GM12891 (cell line): ENCODE measurements at places on chromosomes 13 and 19.

- DNase-seq, result no peak
Measured at GRCh38 chr13:111177081-111177711, 62.1 kb downstream of the ARHGEF7 start.

DNA sequence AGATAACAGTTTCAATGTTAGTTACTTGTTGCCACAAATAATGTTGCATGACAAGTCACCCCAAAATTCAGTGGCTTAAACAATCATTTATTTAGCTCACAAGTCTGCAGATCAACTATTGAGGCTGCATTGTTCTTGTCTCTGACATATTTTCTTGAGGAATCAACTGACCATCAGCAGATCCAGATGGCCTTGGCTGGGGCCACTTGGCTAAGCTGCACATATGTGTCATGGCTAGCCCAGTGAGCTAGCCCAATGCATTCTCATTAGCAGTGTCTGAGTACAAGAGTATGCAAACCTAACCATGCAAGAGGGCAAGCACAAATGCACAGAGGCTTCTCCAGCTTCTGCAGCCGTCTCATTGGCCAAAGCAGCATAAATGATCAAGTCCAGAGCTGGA lies 180.4 kb downstream of the DNAJC15 start:
- no peak for DNase-seq

DNA sequence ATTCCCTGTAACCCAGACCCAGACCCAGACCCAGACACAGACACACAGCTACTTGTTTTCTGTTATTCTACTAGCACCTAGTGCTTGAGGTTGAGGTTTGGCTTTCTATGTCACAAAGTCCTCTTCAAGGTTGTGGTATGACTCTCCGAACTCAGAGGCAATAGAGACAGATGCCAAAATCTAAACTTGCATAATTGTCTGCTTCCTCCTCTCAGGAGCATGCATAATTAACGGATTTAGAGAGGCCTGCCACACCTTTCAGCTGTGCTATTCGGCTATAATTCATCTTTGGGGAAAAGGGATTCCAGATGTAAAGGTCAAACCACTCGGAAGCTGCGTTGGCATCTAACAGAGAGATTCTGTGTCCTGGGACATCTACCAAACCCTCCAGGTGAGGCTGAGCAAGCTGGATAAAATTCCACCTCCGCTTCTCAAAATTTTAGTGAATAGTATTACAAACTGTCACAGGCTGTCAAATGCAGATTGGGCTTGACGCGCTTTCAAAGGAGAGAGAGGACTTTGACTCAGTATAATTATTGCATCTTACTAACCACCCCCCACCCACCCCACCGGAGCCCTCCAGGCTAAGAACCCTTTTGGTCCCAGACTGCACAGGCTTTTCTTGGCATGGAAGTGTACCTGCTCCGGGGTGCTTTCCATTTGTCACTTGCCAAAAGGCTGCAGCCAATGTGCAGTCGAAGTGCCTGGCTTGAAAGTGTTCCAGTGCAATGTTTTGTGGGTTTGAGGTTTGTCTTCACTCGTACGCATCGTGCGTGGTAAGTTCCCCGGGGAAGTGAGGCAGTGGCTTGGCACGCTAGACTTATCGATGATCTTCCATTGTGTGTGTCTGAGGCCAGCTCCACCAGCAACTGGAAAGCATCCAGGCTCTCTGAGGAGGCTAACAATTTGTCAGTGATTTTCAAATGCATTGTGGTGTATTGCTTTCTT lies 194.1 kb downstream of the TDRD3 start:
- DNase-seq, result no peak

- DNase-seq, result no peak
Measured at GRCh38 chr13:33193428-33193974, 92.1 kb downstream of the STARD13 start.

DNA sequence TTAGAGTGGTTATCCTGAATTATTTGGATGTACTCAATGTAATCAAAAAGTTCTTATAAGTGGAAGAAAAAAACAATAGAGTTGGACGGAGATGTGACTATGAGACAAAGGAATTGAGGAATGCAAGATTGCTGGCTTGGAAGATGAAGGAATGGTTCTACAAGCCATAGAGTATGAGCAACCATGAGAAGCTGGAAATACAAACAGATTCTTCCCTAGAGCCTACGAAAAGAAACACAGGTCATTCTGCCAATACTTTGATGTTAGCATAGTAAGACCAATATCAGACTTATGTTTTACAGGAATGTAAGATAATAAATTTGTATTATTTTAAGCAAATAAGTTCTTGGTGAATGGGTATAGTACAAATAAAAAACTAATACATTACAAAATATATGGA lies 249.2 kb downstream of the DIAPH3 start:
- no peak for DNase-seq

GRCh38 chr19:2336528-2337328 lies 8.2 kb downstream of the SPPL2B start:
- DNase-seq, result no peak

- DNase-seq, result peak; percentile 68
Measured at GRCh38 chr19:44748426-44749254, at the start of gene BCL3. TSS of gene BCL3 (plus strand) at chr19:44748708. CDS start at chr19:44748791, 83 bp downstream.

GRCh38 chr13:21443171-21443570 lies 15.9 kb downstream of the ZDHHC20 start:
- DNase-seq, result no peak

DNA sequence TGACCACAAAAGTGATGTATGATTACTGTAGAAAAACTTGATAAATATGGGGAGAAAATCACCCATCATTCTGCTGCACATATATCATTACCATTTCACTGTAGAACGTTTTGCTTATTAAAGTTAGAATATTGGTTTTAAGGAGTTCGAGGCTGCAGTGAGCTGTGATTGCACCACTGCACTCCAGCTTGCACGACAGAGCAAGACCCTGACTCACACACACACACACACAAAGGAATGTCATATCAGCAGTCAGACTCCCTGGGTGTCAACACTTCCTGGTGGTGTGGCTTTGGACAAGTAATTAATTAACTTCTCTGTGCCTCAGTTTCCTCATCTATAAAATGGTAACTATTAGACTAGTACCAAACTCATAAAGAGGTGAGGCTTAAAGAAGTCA lies 11.3 kb upstream of the PNMA8A start:
- DNase-seq, result no peak

DNA sequence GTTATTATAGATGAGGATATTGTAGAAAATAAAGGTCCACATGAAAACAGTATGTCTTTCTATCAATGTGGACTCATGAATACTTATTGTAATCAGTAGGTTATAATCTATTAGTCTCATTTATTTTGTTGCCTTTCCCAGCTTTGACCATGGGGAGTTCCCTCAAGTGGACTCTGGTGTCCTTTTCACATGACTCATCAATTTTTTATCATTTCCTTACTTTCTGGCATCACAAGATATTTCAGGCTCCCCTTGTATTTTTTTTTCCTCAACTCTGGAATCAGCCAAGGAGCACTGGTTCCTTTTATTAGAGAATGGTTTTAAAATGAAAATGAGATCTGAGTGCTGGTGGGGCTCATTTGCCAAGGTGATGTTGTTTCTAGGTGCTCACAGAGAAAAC lies 63.4 kb upstream of the DIAPH3 start:
- no peak for DNase-seq

- DNase-seq, result no peak
Measured at GRCh38 chr19:2574971-2575630, 99.2 kb downstream of the GADD45B start.

DNA sequence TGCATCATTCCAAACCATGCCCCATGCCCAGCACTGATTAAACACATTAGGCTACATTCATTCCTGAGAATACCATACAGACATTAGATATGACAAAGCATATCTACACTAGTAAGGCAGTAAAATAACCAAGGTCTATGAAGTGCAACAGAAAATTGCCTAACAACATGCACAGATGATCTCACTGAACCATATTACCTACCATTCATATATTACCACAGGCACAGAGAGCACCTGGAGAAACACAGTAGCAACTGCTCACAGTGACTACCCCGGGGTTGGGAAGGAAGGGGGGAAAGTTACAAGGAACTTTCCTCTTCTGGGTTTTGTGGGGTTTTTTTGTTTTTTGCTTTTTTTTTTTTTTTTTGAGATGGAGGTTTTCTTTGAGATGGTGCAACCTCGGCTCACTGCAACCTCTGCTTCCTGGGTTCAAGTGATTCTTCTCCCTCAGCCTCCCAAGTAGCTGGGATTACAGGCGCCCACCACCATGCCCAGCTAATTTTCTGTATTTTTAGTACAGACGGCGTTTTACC lies 669.6 kb downstream of the UQCRFS1 start:
- DNase-seq, result no peak

DNA sequence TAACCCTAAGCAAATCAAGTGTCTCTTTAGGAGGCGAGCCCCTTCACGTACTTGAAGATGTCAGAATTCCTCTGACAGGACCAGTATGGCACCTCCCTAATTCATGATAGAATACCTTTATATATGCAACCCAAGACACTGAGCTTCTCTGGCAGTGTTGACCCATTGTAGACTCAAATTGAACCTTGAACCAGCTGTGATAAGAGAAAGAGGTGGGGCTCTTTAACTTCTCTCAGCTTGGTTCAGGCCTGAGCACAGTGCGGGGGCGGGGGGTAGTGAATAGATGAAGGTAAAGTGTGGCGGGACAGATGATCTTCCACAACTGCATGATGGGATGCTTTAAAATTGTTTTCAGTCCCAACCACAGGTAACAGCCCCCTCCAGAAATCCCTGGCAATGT lies 12.1 kb downstream of the MBNL2 start:
- DNase-seq, result no peak

DNA sequence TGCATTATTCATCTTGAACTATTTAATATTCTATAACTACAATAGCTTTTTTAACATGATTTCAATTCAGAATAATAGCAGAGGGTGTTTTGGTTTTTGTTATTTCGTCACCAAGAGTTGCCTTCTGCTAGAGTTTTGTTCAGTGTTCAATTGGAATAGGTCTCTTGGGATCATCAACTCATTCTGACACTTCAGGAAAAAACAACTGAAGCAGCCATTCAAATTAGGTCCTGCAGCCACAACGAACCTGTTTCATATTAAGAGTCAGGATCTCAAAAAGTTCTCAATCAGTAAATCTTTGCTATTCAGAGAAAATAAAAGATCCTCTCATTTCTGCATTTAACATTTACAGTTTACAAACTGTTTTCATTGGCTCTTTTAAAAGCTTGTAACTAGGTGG lies 2.4 kb upstream of the CHAMP1 start:
- DNase-seq, result no peak

DNA sequence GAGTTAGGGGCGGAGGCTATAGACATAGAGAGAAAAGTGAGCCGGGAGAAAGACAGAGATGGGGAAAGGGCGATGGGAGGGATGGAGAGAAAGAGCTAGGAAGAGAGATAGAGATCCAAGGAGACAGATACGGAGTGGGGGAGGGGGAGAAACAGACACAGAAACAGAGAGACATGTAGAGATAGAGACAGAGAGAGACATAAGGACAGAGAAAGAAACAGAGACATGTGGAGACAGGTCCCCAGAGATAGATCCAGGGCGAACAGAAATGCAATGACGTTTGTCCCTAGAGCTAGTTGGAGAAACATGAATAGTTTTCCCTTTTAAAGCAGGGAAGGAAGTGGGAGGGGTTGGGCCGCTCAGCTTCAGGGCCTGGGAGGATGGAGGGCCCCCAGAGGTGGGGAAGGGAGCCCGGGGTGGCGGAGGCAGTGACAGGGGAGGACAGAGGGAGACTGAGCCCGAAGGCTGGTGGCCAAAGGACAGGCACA lies 4.6 kb downstream of the PPP1R14A start:
- no peak for DNase-seq

GRCh38 chr19:5595129-5595528 lies 27.4 kb upstream of the TINCR start:
- DNase-seq, result no peak

DNA sequence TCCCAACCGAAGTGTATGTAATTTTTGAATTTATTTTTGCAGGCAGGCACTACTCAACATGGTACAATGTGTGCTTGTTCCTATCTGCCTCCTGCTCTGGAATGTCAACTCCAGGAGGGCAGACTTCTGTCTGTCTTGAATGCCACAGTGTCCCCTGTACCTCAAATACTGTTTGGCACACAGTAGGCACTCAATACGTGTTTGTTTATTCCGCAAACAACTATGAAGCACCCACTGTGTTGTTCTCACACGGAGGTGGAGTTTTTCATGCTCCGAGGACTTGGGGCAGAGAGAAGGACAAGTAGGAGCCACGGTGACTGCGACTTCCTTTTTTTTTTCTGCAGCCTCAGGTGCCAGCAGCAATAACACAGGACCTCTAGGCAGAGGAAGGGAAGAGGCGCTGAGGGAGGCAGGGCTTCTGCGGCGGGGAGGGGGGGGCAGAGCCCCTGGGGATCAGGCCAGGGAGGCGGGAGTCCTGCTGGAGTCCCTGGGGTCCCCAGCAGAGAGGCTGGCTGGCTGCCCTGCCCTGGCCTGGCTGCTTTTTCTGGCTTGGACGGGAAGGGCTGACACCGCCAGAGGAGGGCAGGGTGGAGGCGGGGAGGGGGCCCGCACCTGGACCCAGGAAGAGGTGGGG lies 29.3 kb upstream of the TNFAIP8L1 start:
- no peak for DNase-seq
